Thoracic aorta (tissue), 2 donors: ENCODE measurements at places on chromosomes 12 and 14.

DNA sequence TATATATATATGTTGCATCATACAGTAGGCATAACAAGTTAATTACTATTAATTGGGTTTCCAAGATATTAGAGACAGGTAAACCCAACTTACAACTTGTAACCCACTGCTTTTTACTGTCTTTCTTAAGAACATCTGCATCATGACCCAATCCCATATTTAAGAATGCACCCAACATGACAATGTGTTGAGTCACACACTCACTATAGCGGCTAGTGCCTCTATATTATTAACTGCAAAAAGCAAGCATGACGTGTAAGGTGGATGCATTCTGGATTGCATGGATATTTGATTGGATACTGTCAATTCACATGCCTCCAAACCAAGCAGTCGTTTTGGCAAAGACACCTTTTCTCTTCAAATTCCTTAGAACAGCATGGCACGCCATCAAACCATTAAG lies 68.2 kb downstream of the KSR2 start:
- DNase-seq = no peak

- no peak for DNase-seq
These were observed 47.6 kb downstream of the ANO4 start for GRCh38 chr12:100842156-100842555.

GRCh38 chr12:81888961-81889360 lies 129.8 kb upstream of the PPFIA2 start:
- DNase-seq = no peak

DNA sequence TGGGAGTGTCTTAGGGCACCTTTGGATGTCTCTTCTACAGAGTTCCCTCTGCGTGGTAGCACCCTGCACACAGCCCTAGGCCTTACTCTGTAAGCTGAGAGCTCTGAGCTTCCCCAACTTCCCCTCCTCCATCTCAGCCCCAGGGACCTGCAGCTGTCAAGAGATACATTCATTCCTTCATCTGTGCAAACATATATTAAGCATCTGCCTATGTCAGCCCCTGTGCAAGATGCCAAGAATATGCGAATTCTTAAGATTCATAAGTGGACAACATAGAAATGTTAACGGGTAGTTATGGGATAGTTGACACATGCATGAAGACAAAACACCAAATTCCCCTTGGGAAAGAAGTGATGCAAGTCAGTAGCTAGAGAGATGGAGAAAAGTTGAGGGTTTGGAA lies 190.8 kb downstream of the SLC41A2 start:
- no peak for DNase-seq

GRCh38 chr14:78834766-78835451 lies 664.7 kb downstream of the NRXN3 start:
- DNase-seq = no peak

DNA sequence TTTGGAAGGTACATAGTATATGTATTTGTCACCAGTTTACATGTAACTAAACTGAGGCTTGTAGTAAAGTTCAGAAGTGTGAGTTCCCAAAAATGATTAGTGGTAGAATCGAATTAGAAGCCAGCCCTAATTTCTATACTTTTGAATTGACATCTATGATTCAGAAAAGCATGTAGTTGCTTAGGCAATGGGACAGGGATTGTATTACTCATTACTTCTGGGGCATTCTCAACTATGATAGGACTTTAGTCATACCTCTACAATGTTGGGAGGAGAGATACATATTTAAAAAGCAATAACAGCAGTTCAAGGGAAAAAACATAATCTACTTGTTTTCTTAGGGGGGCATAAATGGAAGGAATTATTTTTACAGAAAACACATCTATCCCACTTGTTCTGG lies 277.9 kb upstream of the E2F7 start:
- DNase-seq = no peak

GRCh38 chr14:61565836-61566536 lies 129.3 kb upstream of the HIF1A start:
- no peak for DNase-seq

GRCh38 chr12:40207551-40207950 lies 17.2 kb upstream of the LRRK2 start:
- no peak for DNase-seq

DNA sequence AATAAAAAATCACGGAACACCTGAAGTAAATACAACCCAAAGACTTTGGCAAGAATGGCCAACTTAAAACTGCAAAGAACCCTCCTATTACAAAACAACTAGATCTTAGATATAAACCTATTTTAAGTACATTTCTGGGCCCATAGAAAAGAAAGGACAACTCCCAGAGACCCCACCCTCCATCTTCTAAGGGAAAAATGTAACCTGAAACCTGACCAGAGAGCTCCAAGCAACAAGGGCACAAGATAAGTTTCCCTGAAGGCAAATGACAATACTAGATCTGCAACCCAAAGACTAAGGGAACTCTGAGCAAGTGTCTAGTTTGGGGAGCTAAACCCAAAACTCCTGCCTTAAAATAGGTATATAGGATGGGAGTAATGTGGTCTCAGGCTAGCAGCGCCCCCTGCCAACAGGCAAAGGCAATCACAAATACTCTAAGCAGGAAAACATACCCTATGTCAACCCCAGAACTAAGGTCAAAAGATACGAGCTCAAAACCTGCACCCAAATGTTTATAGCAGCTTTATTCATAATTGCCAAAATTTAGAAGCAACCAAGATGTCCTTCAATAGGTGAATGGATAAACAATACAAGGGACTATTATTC lies 218.9 kb downstream of the ITPR2 start:
- no peak for DNase-seq

GRCh38 chr12:66531766-66532165 lies 147.1 kb downstream of the GRIP1 start:
- DNase-seq = no peak

GRCh38 chr14:77265561-77266335 lies 5.3 kb downstream of the NGB start:
- no peak for DNase-seq

DNA sequence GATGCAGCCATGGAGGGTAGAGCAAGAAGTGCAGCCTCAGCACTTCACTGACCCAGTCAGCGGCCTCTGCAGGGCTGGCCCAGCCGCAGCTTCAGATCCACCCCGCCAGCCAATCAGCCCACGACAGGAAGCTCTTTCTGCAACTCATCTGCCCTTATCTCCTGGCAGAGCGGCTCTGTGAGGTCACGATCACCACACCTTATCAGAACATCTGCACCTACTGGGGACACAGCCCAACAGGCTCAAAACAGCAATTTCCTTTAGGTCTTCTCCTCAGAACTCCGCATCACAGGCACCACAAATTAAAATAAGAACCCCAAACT lies 287.3 kb downstream of the BCL11B start:
- DNase-seq = no peak

DNA sequence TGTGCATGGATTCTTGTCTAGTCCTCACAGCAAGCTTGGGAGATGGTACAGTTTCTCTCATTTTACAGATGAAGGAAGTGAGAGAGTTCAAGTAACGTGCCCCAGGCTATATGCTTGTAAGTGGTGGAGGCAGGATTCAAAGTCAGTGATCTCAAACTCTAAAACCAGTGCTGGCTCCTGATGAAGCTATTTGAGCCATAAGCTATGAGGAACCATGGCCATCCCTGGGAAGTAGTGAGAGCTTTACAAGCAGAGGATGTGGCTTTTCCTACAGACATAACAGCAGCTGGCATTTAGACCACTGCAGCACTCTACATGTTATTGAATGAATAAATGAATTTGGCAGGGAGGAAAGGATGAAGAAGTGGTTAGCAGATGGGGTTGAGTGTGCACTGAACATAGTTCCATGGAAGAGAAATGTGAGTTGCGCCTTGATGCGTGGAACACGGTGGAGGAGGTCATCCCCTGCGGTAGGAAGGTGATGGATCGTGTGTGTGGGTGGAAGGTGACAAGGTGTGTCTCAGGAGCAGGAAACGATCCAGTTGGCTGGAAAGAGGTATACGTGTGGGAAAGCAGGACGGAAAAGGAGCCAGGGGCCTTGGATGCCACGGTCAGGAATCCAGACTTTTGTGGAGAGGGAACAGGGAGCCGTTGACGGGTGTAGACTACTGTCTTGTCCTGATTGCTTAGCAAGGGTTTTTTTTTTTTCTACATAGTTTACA lies 65.2 kb downstream of the RFX4 start:
- no peak for DNase-seq

DNA sequence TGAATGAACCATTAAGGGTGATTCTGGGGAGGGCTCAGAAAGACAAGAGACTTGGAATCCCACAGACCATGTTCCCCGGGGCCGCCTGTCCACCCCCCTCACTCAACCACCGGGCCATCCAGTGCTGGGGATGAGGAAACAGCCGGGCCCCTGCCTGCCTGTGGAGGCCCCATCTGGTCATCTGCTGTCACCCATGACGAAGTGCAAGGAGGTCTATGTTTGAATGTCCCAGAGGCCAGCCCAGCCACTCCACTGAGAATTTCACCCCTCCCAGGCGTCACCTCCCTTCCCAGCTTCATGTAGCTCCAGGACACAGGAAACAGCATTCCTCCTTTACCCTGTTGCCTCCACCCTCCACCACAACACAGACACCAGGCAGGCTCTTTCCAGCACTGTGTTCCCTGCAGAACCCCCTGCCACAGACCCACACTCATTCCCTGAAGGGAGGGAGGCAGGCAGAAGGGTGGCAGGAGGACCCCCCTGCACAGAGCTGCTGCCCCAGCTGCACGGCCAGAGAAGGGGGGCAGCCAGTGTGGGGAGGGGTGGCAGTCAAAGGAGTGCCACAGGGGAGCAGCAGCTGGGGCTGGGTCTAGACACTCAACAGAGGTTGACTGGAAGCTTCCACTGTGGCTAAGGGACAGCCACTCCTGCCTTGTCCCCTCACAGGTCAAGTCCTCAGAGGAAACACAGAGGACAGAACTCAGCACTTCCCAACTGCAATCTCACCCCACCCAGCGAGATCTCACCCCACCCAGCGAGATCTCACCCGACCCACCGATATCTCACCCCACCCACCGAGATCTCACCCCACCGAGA lies 50.3 kb upstream of the PPP2R5C start:
- DNase-seq = no peak

- no peak for DNase-seq
These were observed 97.2 kb downstream of the LGMN start for GRCh38 chr14:92651106-92651757.

DNA sequence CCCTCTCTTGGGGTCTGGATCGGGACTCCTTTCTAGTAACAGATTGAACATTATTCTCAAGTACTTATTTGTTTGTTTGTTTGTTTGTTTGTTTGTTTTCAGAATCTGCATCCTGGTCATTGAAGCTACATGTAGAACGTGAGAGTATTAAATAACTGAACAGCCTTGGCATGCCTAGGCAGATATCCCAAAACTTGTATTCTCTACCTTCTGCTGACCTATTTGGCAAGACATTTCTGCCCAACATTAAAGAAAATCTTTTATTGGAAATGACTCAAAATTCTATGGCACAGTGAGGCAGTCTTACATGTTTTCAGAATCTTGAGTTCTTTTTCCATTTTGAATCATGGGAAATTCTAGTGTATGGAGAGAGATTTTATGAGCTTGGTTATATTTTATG lies 165.1 kb upstream of the CNOT2 start:
- no peak for DNase-seq

DNA sequence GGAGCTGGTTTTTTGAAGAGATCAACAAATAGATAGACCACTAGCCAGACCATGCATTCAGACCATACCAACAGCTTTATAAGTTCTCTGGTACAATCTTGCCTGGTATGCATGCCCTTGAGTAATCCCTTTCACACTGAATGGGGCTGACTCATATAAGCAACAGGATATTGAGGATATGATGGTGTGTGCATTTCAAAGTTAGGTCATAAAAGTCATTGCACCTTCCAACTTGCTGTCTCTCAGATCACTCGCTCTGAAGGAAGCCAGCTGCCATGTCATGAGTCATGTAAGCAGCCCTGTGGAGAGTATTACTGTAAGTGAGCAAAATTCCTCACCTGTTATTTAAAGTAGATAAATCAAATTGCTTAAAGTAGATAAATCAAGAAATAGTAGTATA lies 45.0 kb upstream of the OR6J1 start:
- DNase-seq = no peak

GRCh38 chr12:53975479-53976152 lies 862 bp upstream of the HOTAIR start:
- DNase-seq = no peak

GRCh38 chr14:32469388-32470160 lies 140.5 kb downstream of the AKAP6 start:
- no peak for DNase-seq

DNA sequence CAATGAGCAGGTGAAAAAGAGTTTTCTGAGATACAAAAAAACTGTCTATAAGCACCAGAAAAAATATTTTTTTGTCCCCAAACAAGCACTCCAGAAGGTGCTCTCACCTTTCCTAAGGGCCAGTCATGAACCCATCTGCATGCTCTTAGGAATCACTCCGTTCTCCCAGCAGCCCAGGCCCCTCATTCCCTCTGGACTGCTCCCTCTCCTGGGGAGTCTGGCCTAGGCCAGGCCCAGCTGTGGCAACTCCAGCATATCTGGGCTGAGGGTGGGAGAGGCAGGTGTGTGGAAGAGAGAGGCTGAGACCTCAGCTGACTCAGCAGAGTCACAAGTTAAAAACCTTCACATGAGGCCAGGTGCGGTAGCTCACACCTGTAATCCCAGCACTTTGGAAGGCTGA lies 54.6 kb downstream of the TRAFD1 start:
- no peak for DNase-seq

DNA sequence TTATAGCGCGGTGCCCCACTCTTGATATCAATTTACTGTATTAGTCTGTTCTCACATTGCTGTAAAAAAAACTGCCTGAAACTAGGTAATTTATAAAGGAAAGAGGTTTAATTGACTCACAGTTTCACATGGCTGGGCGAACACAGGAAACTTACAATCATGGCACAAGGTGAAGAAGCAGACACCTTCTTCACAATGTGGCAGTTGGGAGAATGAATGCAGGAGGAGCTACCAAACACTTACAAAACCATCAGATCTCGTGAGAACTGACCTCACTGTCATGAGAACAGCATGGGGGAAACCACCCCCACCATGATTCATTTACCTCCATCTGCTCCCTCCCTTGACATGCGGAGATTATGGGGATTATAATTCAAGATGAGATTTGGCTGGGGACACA lies 42.3 kb downstream of the FBXO34 start:
- DNase-seq = no peak

DNA sequence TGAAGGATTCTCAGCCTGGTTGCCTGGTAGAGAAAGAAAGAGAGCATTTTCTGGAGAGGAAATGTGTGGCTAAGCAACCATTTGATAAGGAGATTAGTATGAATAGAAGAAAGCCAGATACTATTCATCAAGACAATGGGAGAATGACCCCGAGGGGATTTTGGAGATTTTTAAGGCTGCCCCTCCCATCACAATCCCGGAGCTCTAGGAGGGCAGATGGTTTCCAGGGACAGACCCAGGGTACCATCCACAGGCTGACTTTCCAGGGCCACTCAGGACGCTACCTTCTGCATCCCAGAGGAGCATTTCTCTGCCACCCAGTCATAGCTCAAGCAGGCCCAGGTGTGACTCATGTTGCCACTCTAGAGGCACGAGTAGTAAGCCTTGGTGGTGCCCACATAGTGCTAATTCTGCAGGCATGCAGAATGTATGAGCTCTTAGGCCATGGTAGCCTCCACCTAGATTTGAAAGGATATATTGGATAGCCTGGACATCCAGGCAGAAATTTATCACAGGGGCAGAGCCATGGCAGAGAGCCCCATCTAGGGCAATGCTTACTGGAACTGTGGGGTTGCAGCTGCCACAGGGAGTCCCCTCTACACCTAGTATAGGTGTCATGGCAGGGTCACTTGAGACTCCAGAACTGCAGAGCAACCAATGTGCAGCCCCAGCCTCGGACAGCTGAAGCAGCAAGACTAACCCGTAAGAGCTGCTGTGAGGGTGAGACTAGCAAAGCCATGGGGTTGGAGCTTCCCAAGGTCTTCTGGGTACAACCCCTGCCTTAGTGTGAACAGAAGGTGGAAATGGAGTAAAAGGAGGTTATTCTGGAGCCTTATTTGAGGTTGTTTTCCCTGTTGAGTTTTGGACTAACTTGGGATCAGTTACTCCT lies 366.0 kb downstream of the ZFP36L1 start:
- DNase-seq = no peak
